ENCODE measurements at places on chromosomes 3 and 15.

GRCh38 chr3:128867200-128868125 is 12.0 kb upstream of the ACAD9 start:
- no peak for DNase-seq

- no peak for DNase-seq
Observed at GRCh38 chr15:68034719-68035293, 19.3 kb upstream of the PIAS1 start.

GRCh38 chr15:69135499-69135898 is 24.9 kb upstream of the GLCE start:
- no peak for DNase-seq

DNA sequence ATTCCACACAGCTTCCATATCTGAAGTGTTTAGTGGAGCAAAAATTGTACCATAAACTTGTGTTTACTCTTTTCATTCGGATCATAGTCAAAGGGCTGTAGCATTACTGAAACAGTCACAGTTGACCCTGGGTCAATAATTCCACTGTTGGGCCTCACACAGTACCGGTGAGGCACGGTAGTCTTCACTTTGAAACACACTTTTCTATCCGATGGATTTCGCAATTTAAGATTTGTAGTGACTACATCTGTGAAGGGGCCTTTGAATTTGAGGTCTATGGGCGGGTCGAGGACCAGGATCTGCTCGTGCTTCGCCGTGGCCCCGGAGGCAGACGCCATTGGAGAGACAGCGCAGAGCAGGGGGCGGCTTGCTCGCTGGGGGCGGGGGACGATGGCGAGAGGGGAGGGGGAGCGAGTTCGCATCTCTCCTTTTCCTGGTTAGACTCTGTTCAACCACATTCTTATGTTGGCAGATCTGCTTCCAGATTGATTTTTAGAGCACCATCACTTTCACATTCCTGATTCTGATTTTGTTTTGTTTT is 19.8 kb downstream of the RLBP1 start:
- DNase-seq = no peak

GRCh38 chr3:4818986-4819693 is 160.1 kb upstream of the BHLHE40 start:
- DNase-seq = no peak

DNA sequence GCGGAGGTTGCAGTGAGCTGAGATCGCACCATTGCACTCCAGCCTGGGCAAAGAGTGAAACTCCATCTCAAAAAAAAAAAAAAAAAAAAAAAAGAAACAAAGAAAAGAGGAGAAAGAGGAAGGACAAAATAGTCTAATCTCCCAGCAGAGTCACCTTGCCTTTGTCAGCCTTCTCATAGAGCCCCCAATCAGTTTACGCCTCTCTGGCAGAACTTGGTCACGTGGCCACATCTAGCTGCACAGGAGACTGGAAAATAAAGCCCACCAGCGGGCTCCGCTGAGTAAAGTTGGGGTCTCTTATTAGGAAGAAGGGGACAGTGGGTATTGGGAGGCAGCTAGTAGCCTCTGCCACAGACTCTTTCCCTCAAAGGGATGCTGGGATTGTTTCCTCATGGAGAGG is 41.9 kb downstream of the USP13 start:
- no peak for DNase-seq

- no peak for DNase-seq
Observed at GRCh38 chr15:33226559-33227181, 32.2 kb upstream of the FMN1 start.

- peak; percentile 96 for DNase-seq
Observed at GRCh38 chr3:44584646-44585501, at the start of gene ZNF660. Gene ZNF660 (plus strand): TSS chr3:44584964. CDS start chr3:44594194, 9,230 bp downstream.

GRCh38 chr3:146159037-146159436 is 1.9 kb downstream of the PLOD2 start:
- no peak for DNase-seq

DNA sequence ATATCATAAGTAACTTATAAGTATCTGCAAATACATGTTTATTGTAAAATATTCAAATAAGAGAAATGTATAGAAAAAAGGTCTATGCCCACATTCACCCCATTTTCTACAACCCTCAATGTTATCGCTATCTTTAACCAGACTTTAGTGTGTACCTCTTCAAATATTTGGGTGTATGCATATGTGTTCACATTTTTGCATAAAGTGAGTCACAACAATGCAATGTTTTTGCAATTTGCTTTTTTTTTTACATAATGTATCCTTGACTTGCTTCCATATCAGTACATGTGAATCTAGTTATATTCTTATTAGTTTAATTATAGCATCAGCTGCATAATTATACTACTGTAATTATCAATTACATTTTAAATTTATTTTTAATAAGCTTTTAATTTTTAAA is 117.3 kb upstream of the LYSMD4 start:
- DNase-seq = no peak

DNA sequence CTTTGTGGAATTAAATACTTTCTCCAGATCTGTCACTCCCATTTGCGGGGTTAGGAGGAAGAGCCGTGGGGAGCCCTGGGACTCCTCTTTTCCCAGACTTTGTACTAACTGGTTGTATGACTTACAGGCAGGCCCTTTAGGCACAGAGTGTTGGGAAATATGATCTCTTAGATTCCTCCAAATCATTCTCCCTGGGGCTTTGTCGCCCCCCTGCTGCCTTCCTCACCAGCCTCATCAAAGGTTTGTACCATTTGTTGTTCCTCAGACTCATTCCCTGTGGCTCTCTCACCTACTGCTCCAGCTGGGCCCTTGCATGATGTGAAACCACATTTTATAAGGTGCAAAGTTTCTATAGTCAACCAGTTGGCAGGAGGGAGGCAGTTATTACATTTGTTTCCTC is 56.4 kb downstream of the CRYGS start:
- no peak for DNase-seq

DNA sequence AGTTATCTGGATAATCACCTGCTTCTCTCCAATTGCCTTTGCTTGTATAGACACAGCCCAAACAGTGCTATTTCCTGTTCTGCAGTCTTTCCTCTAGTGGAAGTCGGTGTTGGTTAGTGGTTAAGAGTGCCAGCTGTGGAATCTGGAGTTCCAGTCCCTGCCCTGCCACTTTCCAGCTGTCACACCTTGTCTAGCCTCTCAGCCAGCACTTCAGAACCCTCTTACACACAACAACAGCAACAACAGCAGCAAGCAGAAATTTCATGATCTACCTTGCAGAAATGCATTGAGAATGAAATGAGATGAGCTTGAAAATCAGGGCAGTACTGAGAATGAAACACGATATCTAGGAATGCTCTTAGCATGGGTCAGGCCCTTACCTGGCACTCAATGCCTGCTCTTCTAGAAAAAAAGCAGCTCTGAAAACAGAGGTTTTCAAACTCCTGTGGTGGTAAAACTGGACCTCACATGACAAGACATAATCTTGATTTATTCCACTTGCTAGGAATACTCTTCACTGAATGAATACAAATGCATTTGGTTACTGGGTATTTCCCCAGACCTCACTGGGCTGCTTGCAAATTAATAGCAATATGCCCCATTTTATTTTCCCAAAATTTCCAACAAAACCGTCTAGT is 3.3 kb upstream of the WNT5A start:
- DNase-seq = no peak

GRCh38 chr3:170558427-170558826 is 27.4 kb downstream of the SLC7A14 start:
- DNase-seq = no peak

DNA sequence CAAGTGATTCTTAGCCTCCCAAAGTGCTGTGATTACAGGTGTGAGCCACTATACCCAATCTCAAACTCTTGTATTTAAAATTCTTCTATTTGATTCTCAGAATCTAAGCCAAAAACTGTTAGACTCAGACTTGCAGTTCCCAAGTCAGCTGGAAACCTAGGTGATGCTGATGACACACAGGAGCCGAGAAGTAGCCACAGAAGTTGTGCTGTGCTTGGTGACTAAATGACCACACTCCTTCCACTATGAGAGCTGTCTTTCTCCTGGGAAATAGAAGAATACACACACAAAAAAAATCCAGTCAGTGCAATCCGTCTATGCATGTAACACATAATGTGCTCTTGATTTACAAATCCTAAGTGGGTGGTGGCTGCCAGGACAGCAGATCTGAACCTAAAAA is 33.9 kb downstream of the ILDR1 start:
- DNase-seq = no peak

DNA sequence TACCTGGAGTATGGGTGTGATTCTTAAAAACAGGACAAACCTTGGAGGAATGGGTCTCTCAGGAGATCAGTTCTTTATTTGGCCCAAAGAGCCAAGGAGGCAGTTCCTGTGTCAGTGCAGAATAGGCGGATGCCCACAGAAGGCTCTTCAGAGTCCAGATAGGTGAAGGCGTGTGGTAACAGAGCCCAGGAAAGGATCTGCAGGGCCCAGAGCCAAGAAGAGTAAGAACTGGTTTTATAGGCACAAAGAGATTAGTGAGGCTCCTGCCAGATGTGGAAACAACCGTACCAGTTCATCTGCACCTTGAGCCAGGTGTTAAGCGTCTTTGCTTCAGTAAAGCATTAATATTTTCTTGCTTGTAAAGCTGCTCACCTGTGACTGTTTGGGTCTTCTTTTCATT is 140.1 kb upstream of the BFSP2 start:
- DNase-seq = no peak

DNA sequence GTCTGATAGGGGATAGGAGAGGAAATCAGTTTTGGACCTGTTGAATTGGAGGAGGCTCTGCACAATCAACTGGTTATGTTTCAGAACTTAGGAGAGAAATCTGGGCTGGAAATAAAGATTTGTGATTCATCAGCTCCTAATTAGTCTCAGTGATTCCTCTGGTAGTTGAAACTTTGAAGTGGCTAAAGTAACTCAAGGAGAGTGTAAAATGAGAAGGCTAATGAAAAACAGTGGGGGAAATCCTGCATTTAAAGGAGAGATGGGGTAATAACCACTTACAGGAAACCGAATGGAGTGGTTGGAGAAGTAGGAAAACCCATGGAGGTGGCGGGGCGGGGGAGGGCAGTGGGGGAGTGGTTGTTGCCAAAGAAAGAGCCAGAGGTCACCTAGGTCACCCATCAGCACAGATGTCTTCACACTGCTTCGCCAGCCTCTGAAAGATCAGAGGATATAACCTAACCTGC is 32.6 kb downstream of the MAP2K5 start:
- DNase-seq = no peak

DNA sequence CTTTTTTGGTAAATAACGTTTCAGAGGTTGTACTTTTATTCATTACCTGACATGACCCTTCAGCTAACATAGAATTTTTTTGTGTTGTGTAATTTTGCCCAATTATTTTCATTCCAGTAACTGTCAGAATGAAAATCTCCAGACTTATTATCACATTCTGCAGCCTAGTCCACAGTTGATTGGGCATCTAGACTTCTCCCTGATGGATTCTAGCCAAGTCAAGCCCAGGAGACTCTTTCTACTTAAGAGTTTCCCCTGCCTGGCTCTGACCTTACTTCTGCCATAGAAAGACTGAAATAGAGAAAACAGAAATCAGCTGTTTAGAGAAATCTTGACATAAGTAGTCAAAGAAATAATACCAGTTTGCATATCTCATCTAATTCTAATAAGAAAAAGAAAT is 82.9 kb upstream of the CDAN1 start:
- DNase-seq = no peak

DNA sequence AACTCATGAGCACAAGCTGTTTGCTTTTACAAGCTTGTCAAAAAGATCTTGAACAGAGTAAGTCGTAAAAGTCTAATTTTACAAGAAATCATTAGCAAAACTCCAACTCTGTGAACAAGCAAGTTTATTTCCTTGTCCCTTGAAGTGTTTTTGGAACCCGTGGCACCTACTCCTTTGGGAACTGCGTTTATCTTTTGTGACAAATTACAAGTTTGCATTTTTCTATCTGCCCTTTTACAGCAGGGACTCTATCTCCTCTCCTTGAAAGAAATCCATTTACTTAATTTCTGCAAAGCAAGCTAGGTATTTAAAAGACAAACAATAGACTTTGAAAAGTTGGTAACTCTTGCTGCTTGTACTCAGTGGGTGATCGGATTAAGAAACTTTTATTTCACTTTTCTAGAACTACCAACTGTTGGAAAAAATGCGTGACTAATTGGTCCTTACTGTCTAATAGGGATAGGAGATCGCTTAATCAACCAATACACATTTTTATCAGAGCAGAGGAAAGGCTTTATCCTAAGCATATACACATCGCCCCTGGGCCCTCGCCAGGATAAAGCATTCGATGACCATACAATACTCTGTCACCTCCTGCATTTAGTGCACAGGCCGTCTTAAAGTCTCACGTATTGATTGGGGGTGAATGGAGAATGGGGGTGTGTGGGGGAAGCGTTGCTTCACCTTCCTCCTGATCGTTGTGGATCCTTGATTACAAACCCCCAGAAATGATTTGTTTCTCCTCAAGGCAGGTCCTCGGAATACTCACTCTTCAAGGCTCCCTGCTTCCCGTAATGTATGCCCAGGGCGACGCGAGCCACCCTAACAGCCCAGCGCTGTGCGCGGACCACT is 1.7 kb downstream of the PRTG start:
- DNase-seq = peak; percentile 76

DNA sequence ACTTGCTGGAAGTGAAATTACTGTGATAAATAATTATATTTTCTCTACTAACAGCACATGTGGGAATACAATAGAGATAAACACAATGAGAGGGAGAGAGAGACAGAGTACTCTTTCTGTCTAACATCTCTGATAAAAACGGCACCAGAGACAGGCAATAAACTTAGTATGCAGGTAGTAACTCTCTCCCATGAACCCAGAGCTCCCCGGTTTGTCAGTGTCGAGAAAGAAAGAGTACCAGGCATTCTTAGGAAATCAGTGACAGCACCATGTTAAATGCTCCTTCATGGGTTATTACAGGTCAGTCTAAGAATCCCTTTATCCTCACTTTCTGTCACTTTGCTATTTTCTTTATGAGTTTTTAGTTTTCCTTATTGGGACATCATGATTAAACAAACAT is 110.7 kb upstream of the EPHA3 start:
- no peak for DNase-seq

DNA sequence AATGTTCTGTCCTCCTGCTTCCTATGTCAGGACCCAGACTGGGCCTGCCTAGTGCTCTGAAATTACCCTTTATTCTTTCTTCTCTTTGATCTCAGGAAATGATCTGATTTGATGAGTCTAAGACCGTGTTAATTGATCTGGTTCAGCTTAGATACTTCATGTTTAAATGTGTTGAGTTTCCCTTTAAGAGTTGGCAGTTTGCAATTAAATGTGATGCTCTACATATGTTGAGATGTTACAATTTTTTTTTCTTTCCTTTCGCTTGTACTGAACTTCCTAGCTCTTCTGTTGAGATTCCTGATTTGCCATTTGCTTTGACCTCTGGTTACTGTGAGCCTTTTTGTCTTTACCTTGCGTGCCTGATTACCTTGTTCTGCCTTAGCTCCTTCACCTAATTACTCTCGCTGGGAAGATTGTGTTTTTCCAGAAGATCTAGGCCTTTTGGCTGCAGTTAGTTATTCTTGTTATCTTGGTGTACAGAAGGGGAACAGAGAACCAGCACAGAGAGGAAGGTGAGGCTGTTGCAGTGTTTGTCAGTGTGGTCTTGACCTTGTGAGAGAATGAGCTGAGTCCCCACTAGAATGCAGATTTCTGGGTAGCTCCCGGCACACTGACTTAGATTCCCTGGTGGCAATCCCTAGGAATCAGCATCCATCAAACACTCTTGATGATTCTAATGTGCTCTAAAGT is 203.6 kb downstream of the EDEM1 start:
- no peak for DNase-seq

- no peak for DNase-seq
Observed at GRCh38 chr15:82892573-82892972, 59.9 kb downstream of the HOMER2 start.

All from retina (tissue), 1 donor.